ENCODE measurements at places on chromosomes 6 and 20.

GRCh38 chr20:46544576-46544975, 5.9 kb downstream of the OCSTAMP start:
- no peak for DNase-seq

DNA sequence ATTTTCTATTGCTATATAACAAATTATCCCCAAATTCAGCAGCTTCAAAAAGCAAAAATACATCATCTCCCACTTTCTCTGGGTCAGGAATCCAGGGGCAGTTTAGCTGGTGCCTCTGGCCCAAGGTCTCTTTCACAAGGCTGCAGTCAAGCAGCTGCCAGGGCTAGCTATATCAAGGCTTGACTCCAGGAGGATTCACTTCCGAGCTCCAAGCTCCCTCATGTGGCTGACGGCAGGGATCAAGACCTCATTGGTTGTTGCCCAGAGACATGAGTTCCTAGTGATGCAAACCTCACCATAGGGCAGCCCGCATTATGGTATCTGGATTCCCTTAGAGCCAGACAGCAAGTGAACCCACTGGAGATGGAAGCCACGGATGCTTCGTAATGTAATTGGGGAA, 1.3 kb upstream of the VNN1 start:
- DNase-seq = no peak

- no peak for DNase-seq
Measured at GRCh38 chr20:48604936-48605335, 222.9 kb downstream of the PREX1 start.

- no peak for DNase-seq
Measured at GRCh38 chr6:137772541-137773250, 94.4 kb upstream of the TNFAIP3 start.

- no peak for DNase-seq
Measured at GRCh38 chr6:40315060-40315459, 272.1 kb downstream of the LRFN2 start.

- peak; percentile 40 for DNase-seq
Measured at GRCh38 chr6:152863618-152864326, 113.2 kb downstream of the VIP start.

DNA sequence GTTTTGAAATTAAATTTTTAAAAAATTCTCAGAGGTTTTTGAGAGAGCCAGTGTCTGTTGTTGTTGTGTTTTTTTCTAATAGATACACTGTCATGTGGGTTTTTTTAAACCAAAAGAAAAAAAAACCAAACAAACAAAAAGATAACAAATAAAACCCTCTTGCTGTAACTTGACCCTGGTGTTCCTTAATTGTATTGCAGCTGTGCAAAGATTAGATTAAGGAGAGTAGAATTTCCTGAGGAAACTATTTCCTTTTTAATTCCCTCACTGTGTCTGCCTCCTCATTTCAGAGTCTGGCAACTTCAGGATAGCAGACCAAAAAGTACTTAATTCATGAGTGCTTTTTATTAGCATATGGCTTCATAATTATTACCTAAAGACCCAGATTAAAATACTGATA, 281.9 kb downstream of the EPM2A start:
- no peak for DNase-seq

DNA sequence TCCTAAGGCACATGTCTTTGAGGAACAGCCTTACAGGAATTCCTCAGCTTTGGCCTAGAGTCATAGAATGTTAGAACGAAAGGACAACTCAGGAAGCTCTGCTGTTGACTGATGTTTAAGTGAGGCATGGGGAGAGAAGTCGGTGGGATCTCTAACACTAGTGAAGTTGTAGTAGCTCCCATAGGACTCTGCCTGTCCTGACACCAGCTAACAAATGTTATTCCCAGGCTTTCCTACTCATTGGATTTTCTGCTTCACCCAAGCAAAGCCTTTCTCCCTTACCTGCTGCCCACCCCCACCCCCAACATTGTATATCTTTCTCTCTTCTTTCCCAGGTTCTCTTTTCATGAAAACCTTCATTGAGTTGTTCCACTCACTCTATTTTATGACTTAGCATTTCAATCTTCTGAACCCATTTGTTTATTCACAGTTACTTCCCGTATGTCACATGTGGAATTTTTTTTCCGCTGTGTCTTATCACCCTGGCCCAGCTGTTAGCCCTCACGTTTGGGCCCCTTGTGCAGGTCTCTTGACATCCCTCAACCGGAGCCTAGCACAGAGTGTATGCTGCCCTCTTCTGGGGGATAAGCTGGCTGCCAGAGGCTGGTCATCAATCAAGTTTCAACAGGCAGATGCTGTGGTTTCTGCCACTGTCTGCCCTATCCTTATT, 39.2 kb upstream of the RNF8 start:
- peak; percentile 12 for DNase-seq

- DNase-seq = no peak
Measured at GRCh38 chr6:17724341-17724740, 17.6 kb upstream of the NUP153 start.

GRCh38 chr6:132695773-132696172, 18.1 kb downstream of the VNN1 start:
- DNase-seq = no peak

GRCh38 chr20:19658137-19658536, 99.9 kb upstream of the RIN2 start:
- no peak for DNase-seq

- no peak for DNase-seq
Measured at GRCh38 chr6:138264372-138264880, 46.1 kb upstream of the PBOV1 start.

DNA sequence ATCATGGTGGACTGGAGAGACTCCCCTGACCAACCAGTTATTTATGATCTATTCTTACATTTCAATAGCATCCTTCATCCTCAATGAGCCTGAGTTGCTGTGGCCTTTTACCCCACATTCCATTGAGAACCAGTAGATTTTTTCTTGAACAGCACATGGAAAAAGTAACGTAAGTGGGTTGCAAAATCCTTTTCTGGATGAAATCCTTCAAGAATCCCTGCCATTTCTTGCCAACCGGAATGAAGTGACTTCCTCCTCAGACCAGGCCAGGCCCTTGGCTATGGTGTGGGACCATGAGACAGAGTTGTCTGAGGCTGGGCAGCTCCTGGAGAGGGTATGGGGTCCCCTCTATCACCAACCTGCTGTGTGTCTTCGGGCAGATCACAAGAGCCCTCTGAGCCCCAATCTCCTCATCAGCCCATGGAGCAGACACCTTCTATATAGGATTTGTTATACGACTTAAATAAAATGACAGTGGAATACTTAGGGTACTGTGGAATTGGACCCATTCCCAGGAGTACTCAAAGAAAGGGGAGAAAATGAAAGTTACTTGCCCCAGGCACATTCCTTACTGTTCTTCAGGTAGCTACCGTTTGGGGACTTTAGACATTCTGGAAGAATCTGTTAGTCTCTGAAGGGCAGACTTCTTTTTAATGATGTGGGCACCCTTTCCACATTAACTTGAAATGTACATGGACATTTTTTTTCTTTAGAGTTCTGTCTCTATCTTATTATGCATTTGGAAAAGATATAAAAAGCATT, 10.9 kb downstream of the EYA2 start:
- DNase-seq = no peak

GRCh38 chr6:124149646-124150045, 346.0 kb downstream of the NKAIN2 start:
- DNase-seq = no peak

DNA sequence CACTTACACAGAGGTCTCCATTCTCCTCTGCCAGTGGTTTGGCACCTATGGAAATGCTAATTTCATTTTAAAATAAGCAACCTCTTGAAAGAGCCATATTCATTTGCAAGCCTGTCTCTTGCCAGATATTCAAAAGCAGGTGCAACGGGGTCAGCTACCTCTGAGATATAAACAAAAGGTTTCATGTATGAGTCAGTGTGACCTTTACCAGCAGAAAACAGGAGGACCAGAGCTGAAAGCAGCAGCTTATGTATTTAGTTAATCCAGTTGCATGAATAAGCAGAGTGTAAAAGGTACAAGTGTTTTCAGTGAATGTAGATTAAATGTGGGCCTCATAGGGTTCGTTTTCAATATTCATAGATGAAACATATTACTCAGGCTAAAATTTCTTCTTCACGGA, 56.0 kb downstream of the TENT5A start:
- no peak for DNase-seq

DNA sequence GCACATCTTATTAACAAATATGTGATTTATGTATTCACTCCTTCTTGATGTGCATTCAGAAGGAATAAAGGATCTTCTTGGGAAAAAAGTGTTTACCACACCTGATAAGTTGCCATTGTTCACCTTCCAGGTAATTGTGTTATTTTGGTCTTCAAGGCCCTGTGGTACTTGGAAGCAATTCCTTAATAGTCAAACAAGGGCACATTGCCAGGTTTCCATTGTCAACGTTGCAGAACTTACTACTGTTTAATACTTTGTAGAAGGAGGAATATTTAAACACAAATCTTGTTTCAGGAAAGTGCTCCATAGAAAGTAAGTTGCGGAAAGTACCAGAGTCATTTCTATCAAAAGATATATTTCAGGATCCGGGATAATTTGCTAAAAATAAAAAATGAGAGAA, 129.5 kb upstream of the SGK1 start:
- no peak for DNase-seq

DNA sequence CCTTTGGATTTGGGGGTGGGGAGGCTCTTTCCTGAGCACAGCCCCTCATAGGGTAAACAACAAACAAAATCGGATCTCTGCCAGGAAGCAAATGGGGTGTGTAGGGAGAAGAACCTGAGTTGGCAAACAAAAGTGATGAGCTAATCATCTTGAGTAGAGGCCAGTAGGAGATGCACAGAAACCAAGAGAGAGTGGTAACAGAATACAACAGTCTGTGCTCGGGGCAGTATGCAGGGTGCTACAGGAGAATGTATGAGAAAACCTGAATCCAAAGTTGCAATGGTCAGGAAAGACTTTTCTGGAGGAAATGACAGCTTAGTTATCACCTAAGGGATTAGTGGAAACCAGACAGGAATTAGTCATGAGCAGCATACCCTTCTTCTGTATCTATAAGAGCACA, 177.8 kb downstream of the CDKAL1 start:
- DNase-seq = no peak

GRCh38 chr6:52392944-52393343, 27.2 kb upstream of the EFHC1 start:
- peak; percentile 34 for DNase-seq

DNA sequence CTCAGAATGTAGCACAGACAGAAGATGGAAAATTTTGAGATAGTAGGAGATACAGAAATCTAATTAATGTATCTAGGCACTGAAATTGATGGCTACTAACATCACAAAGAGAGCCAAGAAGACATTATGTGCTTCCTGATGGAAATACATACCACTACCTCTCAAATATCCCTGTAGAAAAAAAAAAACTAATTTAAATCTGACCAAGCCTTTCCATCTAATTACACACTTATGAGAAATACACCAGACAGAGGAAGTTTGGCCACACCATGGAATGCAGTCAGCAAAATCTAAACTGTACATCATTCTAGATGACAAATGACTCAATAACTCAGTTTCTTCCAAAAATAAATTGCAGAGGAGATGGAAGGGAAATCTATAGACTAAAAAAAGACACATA, 18.9 kb downstream of the VPS52 start:
- no peak for DNase-seq

- DNase-seq = no peak
Measured at GRCh38 chr6:160429620-160429895, 81.4 kb downstream of the SLC22A3 start.

DNA sequence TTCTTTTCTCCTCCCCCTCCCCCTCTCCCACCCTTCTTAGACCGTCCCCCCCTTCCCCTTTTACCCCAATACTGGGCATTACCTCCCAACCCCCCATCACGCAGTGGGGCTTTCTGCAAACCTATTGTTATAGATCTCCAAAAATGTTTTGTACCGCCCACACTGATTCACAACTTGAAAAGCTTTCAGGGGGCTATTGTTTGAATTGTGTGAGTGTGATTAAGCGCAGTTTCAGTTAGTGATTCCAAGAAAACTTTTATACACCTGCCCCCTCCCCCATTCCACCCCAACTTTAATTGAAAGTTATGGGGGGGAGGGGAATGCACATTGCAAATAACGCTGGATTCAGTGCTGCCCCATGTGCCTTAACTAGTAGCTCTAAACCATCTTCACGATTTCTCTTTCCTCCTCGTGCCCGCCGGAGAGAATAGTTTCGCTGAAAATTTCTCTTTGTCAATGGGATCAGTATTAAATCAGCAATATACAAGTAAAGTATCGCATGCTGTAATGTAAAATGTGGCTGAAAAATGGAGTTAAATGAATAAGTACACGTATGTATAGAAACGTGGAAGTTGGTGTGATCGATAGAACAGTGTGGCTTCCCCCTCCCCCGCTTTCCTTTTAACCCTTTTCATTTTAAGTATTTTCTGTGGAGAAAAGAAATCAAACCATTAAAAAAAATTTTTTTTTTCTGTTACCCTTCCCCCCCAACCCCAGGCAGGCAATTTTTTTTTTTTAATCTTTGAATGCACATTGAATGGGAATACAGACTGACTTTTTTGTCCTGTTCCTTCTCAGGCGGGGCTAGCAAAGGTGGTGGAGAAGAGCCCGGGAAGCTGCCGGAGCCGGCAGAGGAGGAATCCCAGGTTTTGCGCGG, 632 bp downstream of the LIN28B start:
- DNase-seq = no peak

DNA sequence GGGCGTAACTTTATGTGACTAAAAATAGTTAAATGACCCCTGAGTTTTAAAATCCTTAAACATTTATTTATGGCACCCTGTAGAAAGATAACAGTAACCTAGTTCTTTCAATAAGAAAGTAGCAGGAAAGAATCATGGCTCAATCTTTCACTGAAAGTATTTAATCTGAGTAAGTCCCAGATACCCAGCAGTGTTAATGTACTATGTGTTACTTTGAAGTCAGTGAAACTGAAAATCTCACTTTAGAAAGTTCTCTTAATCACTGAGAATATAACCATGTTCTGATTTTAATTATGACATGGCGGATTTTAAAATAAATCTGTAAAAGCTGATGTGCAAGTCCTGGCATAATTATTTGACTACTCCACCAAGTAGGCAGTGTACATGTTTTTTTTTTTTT, 8.1 kb upstream of the HEY2 start:
- no peak for DNase-seq

- DNase-seq = no peak
Measured at GRCh38 chr6:62775427-62776022, 435.7 kb upstream of the FKBP1C start.

GRCh38 chr20:48743807-48744206, 84.0 kb downstream of the PREX1 start:
- DNase-seq = no peak

DNA sequence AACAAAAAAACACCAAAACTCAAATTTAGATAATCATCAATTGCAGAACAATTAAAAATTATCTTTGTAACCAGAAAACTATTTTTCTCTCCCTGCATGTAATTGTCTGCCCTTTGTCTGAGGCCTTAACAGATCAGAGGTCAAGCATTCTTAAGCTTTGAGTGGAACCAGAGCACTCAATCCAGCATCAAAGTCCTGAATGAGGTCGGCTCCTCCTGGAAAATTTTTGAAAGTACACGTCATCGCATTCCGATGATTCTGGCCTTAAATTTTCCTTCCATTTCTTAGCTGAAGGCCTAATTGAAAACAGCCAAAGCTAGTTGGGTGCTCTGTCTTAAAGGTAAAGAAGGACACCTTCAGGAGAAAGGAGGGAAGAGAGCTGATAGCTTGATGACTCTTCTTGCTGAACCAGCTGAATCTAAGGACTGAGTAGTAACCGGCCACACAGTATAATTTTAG, 510.2 kb upstream of the SULF2 start:
- no peak for DNase-seq
